CD4-positive, alpha-beta T cell treated with Interleukin-15 for 1 hour (primary cell): ENCODE measurements at places on chromosomes 11 and 22.

- DNase-seq, result no peak
These were observed 79.8 kb upstream of the GRK3 start for GRCh38 chr22:25484521-25485315.

GRCh38 chr22:32987081-32987631 lies 71.0 kb downstream of the SYN3 start:
- DNase-seq, result no peak

- DNase-seq, result peak; percentile 33
These were observed 369 bp downstream of the DHCR7 start for GRCh38 chr11:71447791-71448256.

- DNase-seq, result no peak
These were observed 45.5 kb upstream of the ALKBH3 start for GRCh38 chr11:43835104-43835503.

DNA sequence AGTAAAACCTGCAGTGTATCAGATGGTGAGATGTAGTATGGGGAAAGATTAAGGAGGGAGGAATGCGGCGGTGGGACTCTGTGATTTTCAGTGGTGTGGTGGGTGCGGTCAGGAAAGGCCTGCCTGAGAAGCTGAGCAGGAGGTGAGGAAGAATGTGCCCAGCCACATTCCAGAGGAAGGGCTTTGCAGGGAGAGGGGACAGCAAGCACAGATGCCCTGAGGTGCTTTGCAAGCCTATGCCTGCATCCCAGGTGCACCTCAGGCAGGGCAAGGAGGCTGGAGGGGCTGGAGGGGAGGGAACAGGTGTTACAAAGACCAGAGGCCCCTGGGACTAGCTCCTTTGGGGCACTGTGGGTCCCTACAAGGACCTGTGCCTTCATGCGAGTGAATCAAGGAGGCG lies 42.1 kb downstream of the MYO7A start:
- no peak for DNase-seq

DNA sequence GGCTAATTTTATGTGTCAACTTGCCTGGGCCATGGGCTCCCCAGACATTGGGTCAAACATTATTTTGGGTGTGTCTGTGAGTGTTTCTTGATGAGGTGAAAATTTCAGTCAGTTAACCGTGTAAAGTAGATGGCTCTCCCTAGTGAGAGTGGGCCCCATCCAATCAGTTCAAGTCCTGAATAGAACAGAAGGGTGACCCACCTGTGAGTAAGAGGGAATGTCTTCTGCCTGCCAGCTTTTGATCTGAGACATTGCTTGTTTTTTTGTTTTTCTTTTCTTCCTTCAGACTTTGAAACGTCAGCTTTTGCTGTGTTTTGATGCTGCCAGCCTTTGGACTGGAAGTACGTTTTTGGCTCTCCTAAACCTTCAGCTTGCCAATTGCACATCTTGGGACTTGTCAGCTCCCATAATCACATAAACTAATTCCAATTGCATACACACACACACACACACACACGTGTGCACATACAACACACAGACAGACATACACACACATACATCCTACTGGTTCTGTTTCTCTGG lies 300.1 kb downstream of the CNTN5 start:
- no peak for DNase-seq

DNA sequence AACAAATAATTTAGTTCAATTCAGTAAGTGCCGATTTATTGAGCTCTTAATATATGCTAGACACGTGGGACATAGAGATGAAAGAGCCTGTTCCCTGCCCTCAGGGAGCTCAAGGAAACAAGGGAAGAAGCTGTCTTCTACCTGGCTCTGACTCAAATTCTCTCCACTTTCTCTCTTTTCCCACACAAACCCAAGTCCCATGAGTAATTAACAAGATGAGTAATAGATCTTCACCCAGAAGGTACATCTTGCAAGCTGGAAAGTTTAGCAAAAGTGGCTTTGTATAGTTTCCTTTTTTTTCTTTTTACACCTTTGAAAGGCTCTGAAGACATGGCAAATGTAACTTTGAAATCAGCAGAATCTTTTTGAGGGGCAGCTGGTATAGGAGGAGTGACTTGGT lies 48.2 kb upstream of the CHST1 start:
- no peak for DNase-seq

- no peak for DNase-seq
These were observed 40.3 kb upstream of the TSKU start for GRCh38 chr11:76742902-76743301.

DNA sequence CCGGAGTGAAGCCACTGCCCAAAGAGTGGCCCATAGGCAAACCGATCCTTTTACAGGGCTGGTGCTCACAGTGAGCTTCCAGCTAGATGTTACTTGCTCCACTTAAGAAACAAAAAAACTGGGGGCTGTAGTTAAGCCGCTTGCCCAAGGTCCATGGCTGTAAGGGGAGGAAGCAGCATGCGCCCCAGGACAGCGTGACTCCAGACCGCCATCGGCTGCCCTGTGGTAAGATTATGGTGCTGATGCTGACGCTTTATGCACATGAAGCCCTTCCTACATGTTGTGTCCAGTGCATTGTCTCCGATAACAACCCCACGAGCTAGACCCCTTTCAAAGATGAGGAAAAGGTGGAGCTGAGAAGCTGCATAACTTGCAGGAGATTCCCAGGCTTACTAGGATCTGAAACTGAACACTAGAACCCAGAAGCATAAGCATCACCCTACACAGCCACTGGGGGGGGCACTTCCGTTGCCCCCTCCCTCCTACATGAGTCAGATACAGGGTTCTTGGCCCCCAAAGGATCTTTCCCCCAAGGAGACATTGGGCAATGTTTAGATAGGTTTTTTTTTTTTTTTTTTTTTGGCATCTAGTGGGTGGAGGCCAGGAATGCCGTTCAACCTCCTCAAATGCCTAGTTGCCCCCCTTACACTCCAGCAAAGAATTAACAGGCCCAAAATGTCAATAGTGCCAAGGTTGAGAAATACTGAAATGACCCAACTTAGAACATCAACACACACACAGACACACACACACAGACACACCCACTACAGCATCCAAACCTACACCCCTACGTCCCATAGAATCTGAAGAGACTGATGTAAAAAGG lies 53.9 kb downstream of the MN1 start:
- no peak for DNase-seq

- no peak for DNase-seq
These were observed 836 bp upstream of the RBM4 start for GRCh38 chr11:66637557-66638176.

DNA sequence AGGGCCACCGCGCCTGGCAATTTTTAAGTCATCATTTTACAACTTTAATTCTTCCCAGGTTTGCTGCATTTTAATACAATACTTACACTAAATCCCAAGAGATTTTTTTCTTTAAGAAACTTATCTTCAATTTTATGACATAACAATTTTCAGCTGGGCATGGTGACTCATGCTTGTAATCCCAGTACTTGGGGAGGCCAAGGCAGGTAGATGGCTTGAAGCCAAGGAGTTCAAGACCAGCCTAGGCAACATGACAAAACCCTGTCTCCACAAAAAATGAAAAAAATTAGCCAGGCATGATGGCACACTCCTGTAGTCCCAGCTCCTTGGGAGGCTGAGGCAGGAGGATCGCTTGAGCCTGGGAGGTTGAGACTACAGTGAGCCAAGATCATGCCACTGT lies 38.8 kb downstream of the CLDN25 start:
- no peak for DNase-seq

DNA sequence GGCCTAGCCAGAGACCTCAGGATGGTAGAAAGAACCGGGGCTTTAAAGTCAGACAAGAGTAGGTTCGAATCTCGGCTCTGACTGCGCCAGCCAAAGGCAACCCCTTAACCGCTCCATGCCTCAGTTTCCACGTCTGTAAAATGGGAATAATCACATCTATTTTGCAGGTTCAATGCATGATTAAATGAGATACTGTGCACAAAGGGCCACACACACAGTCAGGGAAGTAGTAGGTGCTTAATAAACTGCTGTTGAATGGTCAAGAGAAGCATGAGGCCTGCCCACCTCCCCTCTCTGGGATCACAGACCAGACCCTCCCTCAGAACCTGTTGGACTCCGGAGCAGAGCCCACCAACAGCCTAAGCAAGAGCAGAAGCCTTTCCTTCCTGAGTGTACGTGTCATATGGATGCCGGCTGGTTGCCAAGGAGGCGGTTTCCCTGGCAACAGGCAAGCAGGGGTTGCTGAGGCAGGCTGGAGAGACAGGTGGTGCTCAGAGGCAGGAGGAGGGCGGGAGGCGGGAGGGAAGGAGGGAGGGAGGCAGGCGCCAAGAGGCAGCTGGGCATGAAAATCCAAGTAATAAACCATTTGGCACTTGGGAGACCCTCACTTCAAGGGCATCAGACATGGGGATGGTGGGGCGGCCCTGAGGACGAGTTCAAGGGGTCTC lies 43.9 kb downstream of the NFAM1 start:
- DNase-seq, result no peak

DNA sequence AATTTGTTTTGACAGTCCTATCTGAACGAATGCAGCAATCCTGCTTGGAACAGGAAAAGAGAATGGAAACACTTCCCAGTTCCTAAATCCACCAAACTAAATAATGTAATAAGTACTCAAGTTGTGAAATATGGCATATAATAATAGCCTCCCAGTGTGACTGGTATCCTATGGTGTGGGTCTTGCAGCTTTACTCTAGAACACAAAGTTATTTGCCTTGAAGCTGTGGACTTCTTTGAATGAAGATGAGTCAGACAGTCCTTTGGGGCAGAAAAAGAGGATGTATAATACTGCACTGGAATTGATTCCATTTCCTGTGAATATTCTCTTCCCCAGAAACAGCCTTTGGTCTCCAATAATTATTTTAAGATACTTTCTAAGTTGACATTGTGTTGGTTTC lies 887.0 kb downstream of the KCNA4 start:
- no peak for DNase-seq

DNA sequence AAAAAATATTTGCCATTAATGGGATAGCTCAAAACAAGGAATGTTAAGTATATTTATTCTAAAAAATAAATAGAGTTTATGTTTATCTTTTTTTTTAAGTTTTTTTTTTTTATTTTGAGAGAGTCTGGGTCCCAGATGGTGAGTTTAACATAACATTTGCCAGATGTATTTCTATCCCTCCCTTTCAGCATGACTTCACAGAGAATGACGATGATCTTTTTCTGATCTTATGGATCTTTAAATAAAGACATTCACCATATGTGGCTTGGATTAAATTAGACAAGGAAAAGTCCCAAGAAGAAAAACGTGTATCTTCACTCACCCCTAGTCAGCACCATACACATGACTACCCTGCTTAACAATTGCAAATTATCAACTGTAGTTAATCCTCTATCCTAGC lies 839.8 kb upstream of the CNTN5 start:
- no peak for DNase-seq

GRCh38 chr22:46561435-46561905 lies 24.1 kb upstream of the CELSR1 start:
- DNase-seq, result no peak

GRCh38 chr22:39367035-39367434 lies 17.2 kb downstream of the SYNGR1 start:
- DNase-seq, result no peak

DNA sequence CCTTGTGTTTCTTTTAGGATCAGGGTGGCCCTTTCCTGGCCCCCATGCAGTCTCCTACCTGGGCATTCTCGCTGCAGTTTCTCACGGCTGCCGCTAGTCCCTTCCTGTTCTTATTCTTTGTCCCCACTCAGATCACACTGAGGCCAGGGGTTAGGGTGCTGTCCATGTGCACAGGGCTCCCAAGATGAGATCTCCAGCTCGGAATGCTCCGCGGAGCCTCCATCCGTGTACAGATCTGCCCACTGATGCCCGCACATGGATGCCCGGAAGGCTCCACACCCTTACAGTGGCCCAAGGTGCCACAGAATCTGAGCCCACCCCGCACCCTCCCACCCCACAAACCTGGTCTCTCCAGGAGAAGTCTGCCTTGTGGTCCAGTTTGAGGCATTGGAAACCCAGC lies 457.3 kb downstream of the TBC1D22A start:
- no peak for DNase-seq

DNA sequence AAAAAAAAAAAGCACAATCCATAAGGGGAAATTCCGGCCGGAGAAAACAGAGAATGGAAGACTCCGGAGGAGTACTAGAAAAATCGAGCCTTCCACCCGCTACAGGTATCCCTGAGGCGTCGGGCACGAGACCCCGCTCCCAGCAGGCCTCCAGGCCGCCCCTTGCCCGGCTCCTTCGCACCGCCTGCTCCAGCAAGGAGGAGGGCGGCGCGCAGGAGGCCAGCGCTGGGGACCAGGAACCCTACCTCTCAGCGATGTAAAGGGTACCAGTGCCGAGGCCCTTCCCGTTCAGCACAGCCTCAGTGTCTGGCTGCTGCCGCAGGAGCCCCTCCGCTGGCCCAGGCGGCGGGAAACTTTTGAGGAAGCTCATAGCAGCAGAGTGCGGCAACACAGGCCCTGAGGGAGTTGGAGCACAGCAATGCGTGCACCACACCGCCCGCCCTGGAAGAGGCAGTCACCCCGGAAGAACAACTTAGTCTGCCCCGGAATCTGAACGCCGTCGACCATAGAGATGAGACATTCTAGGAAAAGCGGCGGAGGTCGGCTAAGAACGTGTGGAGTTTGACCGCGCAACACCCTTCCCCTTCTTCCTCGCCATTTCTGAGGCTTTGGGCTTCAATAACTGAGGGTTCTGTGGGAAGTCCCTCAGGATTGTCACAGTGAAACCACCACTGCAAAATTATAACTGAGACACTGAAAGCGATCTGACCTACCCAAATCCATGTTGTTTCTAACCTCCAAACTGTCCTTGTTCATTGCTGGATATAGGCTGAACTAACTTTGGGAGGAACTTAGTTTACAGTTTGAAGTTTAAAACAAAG lies at the start of gene CLNS1A:
Gene CLNS1A, minus strand, starts transcription at position 450 of the 821 bp plus-strand sequence. Its CDS starts 80 bp downstream, at position 370.
- peak; percentile 83 for DNase-seq

DNA sequence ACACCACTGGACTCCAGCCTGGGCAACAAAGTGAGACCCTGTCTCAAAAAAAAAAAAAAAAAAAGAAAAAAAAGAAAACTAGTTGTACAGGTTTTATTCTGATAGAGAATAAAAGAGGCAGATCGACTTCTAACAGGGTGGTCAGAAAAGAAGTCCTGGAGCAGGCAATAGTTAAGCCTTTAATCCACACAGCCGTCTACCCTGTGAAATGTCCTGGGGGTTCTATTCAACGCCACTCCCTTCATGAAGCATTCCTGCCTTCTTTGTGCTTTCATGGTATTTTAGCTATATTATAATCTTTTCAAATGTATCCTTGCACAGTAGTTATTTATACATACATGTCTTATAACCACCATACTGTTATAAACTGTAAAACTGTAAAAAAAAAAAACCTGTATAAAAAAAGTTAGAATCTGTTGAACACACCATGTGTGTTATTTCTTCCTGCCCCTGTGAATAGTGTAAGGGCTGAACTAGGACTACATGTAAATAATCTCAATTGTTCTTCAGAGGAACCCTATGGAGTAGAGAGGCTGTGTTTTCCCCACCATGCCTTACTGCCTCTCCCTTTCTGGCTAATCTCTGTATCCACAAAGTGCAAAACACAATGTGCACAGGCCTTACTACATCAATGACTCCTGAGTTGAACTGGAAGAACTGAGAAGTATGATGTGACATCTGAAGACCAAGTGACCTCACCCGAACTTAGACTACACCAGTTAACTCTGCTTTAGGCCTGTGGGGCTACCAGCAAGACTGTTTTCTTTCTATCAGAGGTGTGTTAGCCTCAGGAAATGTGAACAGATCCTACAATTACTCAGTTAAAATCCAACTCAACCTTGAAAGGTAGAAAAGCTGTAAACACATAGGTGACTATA lies 25.3 kb downstream of the PRCP start:
- no peak for DNase-seq
